ENCODE measurements at places on chromosomes 6 and 20.

DNA sequence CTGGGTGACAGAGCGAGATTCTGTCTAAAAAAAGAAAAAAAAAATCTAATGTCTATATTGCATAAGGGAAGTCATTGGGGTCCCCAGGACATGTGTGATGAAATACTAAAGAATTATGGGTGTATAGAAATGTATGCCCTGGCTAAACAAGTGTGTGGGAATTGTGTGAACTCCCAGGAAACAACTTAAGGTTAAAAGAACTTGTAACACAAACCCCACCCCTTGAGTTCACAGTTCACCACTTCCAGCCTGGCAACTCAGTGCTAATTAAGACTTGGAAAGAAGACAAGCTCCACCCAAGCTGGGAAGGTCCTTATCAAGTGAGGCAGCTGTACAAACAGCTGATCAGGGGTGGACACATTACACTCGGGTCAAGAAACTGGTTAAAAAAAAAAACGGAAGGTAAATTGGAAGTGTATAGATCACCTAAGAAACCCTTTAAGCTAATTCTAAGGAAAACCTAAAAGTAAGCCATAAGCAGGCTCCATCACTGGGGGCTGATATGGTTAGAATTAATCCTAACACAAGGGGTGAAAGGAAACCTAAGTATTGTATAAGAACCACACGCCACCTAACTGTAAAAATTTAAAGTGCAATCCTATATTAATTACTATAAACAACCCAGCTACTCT, 25.2 kb downstream of the HLA-A start:
- no peak for DNase-seq

GRCh38 chr6:19753826-19754225, 83.3 kb upstream of the ID4 start:
- no peak for DNase-seq

DNA sequence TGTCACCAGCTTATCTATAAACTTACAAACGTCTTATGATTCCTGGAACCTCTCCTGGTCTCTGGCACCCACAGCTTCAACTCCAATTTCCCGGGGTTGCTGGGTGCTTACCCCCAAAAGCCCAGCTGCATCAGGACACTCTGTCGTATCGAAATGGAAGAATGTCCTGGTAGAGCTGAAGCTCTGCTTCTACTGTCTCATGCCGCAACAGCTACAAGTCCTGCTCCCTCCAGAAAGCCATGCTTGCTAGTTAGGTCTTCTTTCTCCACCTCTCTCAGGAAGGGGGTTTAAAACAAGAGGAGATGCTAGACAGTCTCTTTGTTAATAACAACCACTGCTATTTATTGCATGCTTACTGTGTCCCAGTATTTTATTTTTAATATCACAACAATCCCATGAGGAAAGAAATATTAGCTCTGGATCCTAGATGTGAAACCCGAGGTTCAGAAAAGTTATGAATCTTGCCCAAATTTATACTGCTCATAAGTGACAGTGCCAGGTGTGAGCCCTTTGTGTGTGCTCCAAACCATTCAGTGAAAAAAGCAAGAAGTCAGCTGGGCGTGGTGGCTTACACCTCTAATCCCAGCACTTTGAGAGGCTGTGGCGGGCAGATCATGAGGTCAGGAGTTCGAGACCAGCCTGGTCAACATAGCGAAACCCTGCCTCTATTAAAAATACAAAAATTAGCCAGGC, 82.3 kb upstream of the GCM1 start:
- no peak for DNase-seq

DNA sequence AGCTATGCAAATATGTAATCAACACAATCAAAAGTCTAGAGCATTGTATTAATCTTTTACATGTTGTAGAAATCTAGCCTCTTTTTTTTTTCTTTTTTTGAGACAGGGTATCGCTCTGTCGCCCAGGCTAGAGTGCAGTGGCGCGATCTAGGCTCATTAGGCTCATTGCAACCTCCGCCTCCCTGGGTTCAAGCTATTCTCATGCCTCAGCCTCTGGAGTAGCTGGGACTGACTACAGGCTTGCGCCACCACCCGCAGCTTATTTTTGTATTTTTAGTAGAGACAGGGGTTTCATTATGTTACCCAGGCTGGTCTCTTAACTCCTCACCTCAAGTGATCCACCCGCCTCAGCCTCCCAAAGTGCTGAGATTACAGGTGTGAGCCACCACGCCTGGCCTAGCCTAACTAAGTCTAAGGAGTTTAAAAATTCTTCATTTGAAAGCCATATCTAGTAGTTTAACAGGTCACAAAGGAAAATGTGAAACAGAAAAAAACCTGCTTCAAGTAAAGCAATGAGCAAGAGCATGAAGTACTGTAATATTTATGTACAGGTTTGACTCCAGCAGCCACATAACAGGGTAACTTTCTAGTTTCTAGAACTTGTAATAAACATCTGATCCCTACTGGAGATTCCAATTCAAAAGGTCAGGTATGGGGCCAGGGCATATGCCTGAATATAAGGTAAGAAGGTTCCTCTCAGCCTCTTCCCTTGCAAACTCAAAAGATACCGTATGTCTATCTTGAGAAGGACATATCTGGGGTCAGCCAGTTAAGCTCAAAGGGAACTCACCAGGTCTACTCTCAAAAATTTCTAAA, 4.4 kb downstream of the CPNE1 start:
- no peak for DNase-seq

GRCh38 chr20:760751-761417, 7.4 kb downstream of the SLC52A3 start:
- no peak for DNase-seq

DNA sequence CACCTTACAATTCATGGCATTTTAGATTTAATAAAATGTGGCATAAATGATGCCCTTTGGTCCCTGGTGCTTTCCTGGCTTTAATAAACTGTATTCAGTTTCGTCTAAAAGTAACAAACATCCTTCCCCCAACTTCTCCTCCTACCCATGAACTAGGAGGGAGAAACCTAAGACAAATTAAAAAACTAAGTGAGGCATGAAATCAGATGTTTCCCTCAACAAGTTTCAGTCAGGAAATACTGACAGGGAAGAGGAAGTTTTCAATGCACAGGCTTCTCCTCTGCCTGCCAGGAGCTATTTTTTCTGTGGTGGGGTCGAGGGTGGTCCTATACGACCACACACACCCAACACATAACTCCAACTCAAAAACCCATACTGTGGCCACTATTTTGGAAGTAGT, 10.0 kb downstream of the HBS1L start:
- no peak for DNase-seq

GRCh38 chr6:12493446-12493845, 203.3 kb downstream of the EDN1 start:
- no peak for DNase-seq

DNA sequence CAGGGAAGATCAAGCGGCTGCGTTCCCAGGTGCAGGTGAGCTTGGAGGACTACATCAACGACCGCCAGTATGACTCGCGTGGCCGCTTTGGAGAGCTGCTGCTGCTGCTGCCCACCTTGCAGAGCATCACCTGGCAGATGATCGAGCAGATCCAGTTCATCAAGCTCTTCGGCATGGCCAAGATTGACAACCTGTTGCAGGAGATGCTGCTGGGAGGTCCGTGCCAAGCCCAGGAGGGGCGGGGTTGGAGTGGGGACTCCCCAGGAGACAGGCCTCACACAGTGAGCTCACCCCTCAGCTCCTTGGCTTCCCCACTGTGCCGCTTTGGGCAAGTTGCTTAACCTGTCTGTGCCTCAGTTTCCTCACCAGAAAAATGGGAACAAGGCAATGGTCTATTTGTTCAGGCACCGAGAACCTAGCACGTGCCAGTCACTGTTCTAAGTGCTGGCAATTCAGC, 51.6 kb upstream of the TTPAL start:
- DNase-seq, result no peak

DNA sequence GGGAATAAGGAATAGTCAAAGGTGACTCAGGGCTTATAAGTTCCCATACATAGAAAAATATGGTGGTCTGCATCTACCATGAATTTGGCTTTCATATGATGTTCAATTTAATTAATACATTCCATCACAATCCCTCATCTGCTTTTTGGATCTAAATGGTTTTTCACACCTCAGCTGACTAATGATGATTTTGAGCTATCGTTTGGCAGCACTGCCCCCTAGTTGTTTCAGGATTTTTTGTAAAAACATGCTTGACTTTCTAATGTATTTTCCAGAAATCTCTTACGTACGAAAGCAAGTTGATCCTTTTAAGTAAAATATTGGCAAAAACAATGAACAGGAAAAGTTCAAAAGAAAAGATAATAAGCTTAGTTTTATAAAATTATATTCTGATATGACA, 408.6 kb upstream of the ADGRB3 start:
- no peak for DNase-seq

GRCh38 chr6:137775720-137776119, 91.3 kb upstream of the TNFAIP3 start:
- DNase-seq, result no peak

- no peak for DNase-seq
Observed at GRCh38 chr6:75275067-75275466, 9.5 kb downstream of the TMEM30A start.

DNA sequence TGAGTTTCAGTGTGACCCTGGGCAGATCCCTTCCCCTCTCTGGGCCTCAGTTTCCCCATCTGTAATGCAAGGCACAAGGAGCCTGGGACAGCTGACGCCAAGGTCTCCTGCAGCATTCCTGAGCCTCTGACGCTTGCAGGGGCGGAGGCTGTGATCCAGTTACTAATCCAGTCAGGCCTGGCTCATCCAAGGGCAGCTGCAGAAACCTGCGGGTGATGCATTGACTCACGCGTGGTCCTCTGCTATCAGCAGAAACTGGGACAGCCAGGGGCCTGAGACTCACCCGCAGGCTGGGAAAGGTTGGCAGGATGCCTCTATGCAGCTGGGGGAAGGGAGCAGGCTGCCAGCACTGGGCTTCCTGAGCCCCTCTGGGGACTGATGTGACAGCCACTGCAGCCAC, 65.0 kb upstream of the SIRPA start:
- DNase-seq, result no peak
